ENCODE measurements at places on chromosomes 1 and 21.

GRCh38 chr1:220628431-220628830, 61.7 kb upstream of the C1orf115 start:
- DNase-seq = no peak

GRCh38 chr1:236451796-236452373, 57.8 kb downstream of the EDARADD start:
- DNase-seq = no peak

GRCh38 chr1:98388441-98388840, 273.1 kb upstream of the SNX7 start:
- no peak for DNase-seq

DNA sequence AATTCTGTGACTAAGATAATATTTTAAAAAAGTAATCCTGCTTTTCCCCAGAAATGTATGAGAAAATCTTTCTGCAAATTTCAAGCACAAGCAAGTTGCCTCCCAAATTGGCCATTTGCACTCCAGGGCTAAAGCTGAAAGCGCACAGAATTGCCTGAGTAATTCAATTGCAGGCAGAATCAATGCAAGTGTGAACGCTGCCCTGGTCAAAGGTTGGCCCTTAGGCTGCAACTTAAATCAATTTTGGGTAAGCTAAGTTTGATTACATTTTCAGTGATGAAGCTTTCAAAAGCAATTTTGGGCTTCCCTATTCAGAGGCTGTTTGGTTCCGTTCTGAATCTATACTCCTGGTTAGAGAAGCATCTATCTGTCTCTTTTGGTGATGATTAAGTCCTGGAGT, 501.8 kb upstream of the ZRANB2 start:
- no peak for DNase-seq

DNA sequence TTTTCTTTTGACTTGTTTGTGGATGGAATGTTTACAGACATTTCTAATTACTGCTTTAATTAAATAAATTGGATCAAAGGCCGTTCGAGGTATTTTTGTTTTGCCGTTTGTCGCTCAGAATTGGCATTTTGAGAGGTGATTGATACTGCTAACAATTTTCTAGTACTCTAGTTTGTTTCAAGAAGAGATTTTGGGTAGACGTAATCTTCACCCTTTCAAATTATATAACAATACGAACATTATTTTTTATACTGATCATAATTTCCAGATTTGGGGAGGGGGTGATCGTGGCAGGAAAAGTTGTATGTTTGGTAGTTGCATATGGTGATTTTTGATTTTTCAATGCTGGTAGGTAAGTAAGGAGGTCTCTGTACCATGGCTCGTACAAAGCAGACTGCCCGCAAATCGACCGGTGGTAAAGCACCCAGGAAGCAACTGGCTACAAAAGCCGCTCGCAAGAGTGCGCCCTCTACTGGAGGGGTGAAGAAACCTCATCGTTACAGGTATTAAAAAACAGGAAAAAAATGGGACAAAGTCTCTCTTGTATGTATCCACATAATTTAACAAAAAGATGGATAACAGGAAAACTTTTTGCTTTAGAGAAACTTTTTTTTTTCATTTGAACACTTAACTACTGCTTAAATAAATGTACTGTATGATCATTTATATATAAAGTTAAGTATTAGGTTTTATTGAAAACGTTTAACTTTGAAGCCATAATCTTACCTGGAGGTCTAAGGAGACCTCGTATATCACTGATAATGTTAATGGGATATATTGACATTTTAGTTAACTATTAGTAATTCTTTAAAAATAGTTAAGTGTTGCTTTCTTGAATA, 1.7 kb downstream of the H3-3A start:
- peak; percentile 62 for DNase-seq

- no peak for DNase-seq
Measured at GRCh38 chr21:34345892-34346291, 17.9 kb upstream of the KCNE2 start.

DNA sequence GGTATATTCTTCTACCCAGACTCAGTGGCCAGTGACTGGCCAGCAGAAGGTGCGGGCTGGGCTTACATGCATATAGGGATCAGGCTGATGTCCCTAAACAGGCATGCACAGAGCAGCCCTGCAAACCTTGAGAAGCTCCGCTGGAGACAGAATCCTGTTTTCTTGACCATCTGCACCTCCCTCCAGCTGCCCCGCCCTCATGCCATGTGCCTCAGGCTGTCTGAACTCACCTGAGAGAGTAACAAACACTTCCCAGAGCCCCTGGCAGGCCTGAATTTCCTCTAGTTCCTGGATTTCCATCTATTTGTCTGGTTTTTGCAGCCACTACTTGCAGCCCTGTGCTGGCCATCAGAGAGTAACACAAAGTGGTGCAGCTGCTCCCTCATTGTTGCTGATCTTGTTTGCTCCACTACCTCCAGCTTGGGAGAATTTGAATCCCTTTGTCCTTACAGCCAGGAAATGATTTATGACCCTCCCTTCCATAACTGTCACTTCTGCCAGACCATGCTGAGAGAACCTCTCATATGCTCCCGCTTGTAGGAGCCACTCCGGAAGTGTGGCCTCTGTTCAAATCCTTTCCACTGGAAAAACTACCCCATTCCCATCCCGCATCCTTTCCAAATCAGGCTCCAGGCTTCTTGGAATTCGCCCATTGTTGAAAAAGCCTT, 113.6 kb downstream of the NMNAT2 start:
- DNase-seq = no peak

- DNase-seq = no peak
Measured at GRCh38 chr1:90725657-90726424, 8.7 kb upstream of the BARHL2 start.

Measured in naive thymus-derived CD8-positive, alpha-beta T cell (primary cell).